ENCODE measurements at places on chromosomes 12 and 14.

DNA sequence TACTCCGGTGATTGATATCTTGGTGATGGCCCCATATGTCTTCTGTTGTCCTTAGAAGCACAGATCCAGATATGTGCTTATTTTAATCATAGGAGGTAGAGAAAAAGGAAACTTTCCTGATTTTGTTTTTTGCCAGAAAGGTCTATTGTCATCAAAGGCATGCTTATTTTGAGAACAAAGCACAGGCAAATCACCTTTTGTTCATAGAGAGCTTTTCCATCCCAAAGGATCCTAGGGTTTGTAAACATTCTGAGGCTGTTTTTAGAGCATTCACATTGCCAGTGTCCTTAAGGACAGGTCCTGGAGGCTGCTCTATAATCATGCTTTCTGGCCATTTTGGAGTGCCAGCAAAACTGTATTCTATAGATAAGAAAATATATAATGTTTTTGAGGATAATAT lies 148.5 kb upstream of the SEL1L start:
- no peak for DNase-seq

DNA sequence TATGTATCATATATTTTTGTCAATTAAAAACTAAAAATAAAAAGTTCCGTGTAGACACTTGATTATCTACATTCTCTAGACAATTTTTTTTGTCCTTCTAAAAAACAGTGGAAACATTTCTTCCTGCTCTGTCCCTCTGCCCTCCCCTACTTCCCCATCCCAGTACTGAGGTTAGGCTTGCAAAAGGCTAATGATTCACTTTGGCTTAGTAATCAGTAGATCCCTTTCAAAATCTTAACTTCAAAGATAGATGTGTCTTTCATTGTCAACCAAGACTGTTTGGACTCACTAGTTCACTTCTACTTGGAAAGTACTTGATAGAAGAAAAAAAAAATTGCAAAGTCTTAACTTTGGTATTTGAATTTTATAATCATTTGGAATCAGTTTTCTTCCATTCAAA lies 3.8 kb downstream of the SETD3 start:
- DNase-seq, result no peak

DNA sequence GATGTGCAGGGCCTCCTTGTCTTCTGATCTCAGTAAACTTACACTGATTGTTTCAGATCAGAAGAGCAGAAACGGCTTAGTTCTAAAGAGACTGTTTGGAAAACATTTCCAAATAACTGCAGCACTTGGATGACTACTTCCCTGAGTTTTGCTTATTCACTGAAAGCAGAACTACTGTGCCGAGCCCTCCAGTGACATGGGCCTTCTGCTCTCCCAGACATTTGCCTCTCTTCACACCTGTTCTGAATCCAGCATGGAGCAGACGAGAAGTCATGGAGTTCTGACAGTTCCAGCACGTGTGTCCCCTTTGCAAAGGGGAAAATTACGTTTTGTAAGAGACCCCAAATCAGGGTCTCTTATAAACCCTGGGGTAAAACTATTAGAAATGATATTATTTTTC lies 31.4 kb downstream of the ETNK1 start:
- DNase-seq, result no peak

GRCh38 chr12:11162502-11162901 lies 8.5 kb upstream of the SMIM10L1 start:
- DNase-seq, result no peak

DNA sequence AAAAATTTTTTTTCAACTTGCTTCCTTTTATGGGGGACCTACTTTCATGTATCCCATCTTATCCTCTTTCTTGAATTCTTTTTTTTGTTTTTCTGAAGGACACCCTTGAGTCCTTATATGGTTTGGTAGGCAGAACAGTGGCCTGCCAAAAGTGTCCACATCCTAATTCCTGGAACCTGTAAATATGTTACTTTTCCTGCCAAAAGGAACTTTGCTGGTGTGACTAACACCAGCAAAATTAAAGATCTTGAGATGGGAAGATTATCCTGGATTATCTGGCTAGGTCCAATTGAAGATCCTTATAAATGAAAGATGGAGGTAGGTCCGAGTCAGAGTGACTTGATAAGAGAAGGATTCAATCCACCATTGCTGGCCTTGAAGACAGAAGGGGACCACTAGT lies 5.3 kb downstream of the NUBPL start:
- no peak for DNase-seq

DNA sequence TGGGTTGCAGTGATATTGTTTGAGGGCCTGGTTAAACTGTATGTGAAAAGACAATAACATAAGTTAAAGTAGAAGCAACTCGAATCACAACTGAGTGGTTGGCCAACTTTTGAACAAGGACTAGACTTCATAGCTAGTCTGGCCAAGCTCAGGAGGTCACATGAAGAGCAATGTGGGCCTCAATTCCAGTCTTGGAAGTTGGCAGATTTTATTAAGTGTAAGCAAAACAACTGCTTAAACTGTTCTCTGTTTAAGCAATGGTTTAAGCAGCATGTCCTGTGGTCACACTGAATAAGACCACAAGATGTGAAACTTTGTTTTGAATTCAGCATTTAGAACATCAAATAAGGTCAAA lies 100.4 kb downstream of the TMTC3 start:
- DNase-seq, result no peak

DNA sequence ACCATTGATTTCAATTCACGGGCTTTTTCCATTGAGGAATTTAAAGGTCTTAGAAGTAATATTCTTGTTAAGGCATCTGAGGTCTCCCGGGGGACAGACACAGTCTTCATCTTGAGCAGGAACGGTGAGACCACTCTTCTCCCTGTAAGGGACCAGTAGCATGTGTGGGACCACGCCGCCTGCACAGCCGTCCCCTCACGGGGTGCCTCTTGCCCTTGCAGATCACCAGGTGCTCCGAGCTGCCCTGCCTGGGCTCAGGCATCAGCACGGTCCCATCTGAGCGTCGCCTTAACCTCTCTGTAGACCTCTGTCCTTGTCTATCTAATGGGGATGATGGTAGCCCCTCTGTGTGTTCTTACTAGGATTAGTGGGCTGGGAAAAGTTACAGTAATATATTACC lies 74.1 kb downstream of the PPP2R5C start:
- no peak for DNase-seq

- no peak for DNase-seq
Measured at GRCh38 chr14:88327497-88327896, 4.4 kb upstream of the KCNK10 start.

All from activated T-cell treated with anti-CD3 and anti-CD28 coated beads for 1 hour (primary cell).